ENCODE measurements at places on chromosomes 6 and 20. TPM values are rescaled to one million over a fixed set of nuclear protein-coding genes. Genes with fewer than 3 reads are reported as not detected.

Gene OOEP
- total RNA-seq, result not detected

Gene ECT2L
- total RNA-seq, result not detected

Gene ZC2HC1B
- not detected for total RNA-seq

Gene SRC
- total RNA-seq, result 20.5 TPM

Gene B3GALT4
- 8.8 TPM for total RNA-seq

Gene SNAI1
- 0.92 TPM for total RNA-seq

Gene HLA-DPB1
- 2.3 TPM for total RNA-seq

Gene IPCEF1
- total RNA-seq, result 0.43 TPM

Gene KCNK5
- total RNA-seq, result not detected

Gene GRM1
- under 0.01 TPM for total RNA-seq

Gene EYA4
- total RNA-seq, result 16.6 TPM

Gene OPN5
- total RNA-seq, result not detected

Gene PRPF6
- 57.0 TPM for total RNA-seq

Gene ADGB
- total RNA-seq, result not detected

Gene PRR18
- not detected for total RNA-seq

Gene FAM83C
- total RNA-seq, result not detected
